Mesendoderm (in vitro differentiated cells): ENCODE measurements at places on chromosomes 6 and 20.

GRCh38 chr6:151229401-151230276, 10.1 kb upstream of the AKAP12 start:
- peak; percentile 63 for DNase-seq

DNA sequence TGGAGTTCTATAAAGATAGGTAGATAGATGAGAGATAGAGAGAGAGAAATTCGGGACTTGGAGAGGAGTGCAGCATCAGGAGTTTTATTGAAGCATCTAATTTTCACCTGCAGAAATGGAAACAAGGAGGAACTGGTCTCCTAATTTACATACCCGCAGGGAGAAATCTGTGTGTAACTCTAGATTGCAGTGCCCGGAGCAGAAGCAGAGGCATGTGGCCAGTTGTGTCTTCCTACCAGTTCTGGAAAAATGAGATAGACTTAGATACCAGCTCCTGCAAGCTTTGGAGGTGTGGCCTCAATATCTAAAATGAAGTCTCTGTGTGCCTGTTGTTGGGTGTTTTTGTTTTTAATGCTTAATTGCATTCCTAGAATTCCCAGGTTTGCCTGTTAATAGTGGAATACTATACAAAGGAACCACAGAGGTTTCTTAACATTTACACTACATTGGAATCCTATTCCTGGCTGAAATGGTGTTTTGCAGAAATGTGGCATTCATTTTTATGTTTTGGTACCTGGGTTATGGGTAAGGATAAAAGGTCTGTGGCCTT, 57.4 kb downstream of the DTD1 start:
- peak; percentile 54 for DNase-seq

- DNase-seq = no peak
These were observed 85.9 kb upstream of the PCSK2 start for GRCh38 chr20:17140894-17141293.

DNA sequence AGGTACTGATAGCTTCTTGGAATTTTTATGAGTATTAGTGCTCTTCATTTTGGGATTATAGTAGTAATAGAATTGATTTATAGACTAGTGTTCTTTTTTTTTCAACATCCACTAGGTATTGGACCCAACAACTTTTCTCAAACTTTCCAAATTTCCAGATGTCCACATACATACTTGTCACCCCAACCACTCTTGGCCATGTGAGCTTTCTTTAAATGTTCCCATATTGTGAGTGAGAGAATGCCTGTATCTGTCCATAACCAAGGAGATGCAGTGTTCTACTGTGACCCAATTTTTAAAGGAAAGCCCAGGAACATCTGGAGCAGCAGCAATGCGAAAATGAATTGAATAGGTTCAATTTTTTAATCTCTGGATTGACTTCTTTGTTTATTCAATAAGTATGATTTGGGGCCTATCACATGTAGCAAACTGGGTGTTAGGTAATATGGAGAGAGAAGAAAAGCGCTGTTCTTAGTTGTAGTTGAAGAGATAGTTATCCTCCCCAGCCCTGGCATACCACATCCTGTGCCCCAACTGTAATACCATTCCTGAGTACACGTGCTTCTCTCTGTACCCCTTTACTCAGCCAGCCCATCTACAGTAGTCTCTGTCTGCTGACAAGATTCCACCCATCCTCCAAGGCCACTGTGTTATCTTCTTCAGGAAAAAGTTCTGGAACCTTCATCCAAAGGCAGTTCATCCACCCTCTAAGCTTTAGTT, 116.8 kb upstream of the SUPT3H start:
- DNase-seq = no peak

- DNase-seq = no peak
These were observed 7.9 kb downstream of the RING1 start for GRCh38 chr6:33216117-33216649.

- no peak for DNase-seq
These were observed 44.6 kb downstream of the SSR1 start for GRCh38 chr6:7268362-7268761.

DNA sequence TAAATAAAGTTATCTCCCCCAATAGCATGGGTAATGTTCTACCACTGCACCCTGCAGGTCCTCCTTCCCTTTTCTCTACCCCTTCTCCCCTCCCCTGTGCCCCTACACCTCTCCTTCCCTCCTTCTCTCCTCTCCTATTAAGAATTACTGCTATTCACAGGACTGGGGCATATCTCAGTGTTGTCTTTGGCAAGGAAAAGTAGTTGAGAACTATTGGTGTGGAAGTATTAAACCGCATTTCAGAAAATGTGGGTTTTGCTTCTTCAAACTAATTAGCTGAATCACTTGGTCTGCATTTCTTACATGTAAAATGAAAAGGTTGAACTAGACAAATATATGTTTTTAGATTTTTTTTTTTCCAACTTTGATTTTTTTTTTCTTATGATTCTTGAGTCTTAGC, 296.3 kb downstream of the CDKAL1 start:
- no peak for DNase-seq

DNA sequence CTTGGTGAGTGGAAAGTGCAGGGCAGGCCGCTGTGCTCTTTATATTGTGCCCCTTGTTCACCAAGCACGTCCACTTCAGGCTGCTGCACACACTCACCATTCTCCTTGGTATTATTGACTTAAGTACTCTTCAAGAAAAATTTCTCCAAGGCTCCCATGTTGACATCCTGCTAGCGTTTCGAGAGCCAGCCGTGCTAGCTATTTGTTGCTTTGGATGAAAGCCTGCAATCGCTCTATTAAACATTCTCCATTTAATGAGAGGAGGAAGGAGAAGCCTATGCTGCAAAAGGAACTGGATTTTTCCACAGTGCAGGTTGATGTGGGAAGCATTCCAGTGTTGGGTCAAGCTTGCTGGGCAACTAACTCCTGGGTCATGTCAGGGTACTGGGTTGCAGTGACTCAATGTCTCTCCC, 113.5 kb downstream of the CD83 start:
- DNase-seq = no peak

DNA sequence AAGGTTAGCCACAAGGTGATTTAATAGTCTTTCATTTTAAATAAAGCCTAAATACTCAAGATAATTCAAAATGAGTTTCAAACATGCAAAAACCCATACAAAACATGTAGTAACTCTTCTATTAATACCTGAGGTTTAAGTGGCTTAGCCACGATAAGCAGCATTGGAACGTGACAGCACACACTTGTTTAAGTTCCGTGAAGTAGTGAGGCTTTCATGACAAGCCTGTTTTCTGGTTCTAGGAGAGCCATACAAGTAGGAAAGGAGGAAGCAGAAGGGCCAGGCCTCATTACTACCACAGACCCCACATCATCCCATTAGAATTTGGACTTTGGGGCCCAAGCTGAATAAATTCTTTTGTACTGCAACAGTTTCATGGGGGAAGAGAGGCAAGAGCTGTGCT, 54.3 kb upstream of the PRND start:
- no peak for DNase-seq

DNA sequence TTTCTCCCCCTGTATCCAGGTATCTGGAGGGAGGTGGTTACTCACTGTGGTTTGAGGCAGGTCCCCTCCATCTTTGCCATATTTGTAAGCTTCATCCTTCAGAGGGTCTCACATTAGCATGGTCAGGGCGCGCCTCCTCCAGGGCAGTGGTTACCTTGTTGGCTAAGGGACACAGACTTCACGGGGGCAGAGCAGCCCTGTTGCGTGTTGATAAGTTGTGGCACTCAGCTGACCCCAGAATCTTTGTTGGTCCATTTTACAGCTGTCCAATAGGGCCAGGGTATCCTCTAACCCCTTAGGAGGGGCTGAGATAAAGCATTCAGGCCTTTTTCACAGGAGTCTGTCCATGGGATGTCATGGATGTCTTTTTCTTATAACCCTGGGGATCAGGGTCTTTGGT, 89.5 kb upstream of the RNF24 start:
- no peak for DNase-seq

DNA sequence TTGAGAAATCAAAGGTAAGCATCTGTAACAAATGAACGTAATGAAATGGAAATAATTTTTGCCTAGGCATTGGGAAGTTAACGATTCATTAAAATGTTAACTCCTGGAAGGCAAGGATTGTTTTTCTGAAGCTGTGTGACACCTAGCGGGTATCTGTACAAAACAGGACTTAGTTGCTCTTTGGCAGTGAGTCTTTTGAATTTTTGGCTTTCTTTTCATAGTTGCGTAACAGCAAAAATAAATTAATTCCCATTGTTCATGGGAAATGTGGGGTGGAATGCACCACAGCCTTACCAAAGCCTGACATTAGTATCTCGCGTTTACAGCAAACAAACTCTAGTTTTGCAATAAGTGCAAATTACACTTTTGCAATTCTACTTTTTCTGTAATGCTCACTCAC, 92.7 kb upstream of the DTNBP1 start:
- no peak for DNase-seq

DNA sequence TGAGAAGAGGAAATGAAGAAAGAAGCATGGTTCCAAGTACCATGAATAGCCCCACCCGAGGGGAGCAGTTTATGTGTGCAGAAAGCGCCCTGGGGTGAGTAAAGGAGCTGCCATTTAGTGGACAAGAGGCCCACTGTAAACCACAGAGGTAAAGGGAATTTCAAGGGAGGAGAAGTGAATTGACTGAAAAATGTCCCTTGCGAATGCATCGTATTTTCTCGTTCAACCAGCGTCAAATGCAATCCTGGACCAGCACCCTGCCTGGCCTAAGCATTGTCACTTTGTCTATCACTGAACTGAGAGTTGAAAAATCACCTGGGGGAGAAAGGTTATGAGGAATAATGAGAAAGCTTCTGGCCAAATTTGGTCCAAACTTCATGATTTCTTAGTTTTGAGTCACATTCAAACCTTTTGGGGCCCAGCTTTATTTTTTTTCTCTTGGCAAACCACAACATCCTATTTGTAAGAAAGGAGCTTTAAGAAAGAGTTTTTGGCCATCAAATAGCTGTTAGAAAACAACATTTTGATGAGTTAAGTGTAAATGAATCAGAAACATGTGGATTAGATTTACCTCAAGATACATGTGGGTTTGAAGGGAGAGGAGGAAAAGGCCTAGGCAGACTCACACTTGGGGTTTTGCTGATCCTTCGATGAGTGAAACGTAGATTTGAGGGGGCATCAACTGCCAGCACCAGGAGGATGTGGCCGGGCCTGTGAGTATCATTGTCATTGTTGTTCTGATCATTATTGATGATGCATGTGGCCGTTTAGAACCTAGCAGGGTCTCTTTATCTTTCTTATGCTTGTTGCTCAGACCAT, 214.0 kb downstream of the CLIC5 start:
- DNase-seq = no peak

DNA sequence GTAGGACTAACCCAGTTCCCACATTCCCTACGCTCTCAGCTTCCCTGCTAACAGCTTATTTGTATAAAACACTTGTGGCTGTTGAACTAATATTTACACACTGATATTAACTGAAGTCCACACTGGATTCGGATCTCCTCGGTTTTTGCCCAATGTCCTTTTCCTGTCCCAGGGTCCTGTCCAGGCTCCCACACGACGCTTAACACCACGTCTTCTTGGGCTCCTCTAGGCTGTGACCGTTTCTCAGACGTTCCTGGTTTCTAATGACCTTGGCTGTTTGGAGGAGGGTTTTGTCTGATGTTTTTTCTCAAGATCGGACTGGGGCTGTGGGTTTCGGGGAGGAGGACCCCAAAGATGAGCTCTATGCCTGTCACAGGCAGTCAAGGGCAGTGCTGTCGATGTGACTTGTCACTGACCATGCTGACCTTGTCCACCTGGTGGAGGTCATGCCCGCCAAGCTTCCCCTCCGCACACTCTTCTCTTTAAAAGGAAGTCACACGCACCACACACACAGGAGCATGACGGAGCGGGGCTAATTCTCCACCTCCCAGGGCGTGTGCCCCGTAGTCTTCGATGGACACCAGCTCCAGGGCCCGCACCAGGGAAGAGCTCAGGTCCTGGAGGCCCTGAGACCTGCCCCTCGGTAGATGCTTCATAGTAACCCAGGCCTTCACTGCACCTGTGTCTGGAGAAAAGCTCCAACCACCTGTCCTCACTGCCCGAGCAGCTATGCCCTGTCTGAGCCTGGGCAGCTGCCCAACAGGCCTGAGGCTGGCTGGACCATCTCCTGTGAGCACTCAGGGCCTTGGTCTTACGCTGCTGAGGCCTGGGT, 72.0 kb downstream of the TTLL2 start:
- DNase-seq = no peak

DNA sequence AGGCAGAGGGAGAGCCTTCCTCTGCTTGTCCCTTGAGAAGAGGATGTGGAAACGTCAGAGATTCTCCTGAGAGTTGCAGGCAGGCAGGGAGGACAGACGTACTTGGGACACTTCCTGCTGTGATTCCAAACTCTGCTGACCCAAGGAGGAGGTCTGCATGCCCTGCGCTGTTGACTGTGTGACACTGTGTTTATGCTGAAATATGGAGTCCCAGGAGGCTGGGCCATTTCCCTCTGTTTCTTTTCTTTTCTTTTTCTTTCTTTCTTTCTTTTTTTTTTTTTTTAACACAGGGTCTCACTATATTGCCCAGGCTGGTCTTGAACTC, 63.5 kb upstream of the BHLHE23 start:
- DNase-seq = no peak

GRCh38 chr6:144549837-144550747, 265.0 kb downstream of the UTRN start:
- DNase-seq = no peak

- no peak for DNase-seq
These were observed 5.0 kb downstream of the GFRA4 start for GRCh38 chr20:3658019-3658715.

- DNase-seq = no peak
These were observed 27.9 kb upstream of the PLCB4 start for GRCh38 chr20:9040863-9041524.

- DNase-seq = no peak
These were observed 552.8 kb upstream of the CITED2 start for GRCh38 chr6:139927236-139927635.

GRCh38 chr6:147891671-147892070, 383.2 kb downstream of the SAMD5 start:
- DNase-seq = no peak

GRCh38 chr20:3655131-3655405, 8.1 kb downstream of the GFRA4 start:
- no peak for DNase-seq

- DNase-seq = no peak
These were observed 184.9 kb upstream of the CST7 start for GRCh38 chr20:24764027-24764793.

- DNase-seq = no peak
These were observed 92.4 kb upstream of the B3GAT2 start for GRCh38 chr6:71049198-71049770.
